ENCODE measurements at places on chromosomes 7 and 10.
A peak's percentile ranks its signal among the peaks of the same experiment; 100 is the strongest.

GRCh38 chr10:93368210-93368609 lies 113.9 kb downstream of the MYOF start:
- DNase-seq, result no peak

DNA sequence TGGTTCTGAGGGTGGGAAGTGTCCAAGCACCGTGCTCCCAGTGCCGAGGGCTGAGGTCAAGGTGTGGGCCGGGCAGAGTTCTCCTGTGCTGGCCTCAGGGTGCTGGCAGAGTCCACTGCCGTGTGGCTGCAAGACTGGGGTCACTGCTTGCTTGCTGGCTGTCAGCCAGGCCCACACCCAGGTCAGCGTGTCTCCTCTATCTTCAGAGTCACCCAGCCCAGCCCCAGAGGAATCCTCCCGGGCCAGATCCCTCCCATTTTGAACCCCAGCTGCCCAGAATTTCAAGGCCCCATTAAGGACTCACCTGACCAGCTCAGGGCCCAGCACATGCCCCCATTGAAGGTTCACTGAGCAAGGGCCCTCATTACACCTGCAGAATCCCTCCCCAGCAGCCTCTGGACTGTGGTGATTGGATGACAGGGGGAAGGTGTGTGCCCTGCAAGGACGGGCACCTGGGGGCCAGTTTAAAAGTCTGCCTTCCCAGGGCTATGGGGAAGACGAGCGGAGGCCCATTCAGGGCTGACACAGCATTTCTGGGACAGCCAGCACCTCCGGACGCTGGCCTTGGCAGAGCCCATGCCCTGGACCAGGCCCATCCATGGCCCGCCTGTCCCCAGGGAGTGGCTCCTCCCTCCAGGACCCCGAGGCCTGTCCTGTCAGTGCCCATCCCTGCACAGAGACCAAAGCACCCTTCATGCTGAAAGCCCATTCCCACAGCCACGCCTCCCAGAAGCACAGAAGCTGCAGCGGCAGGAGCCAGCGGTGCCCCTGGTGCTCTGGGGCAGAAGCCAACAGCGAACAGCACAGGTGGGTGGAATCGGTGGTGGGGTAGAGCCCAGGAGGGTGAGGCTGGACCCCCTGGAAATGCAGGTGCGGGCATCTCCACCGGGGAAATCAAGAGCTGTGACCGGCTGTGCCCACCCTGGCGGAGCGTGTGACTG lies 45.1 kb upstream of the PPP2R2D start:
- DNase-seq, result no peak

- DNase-seq, result no peak
Observed at GRCh38 chr10:17528306-17528862, 74.0 kb upstream of the ST8SIA6 start.

GRCh38 chr10:100780324-100780723 lies 34.9 kb downstream of the PAX2 start:
- DNase-seq, result no peak

DNA sequence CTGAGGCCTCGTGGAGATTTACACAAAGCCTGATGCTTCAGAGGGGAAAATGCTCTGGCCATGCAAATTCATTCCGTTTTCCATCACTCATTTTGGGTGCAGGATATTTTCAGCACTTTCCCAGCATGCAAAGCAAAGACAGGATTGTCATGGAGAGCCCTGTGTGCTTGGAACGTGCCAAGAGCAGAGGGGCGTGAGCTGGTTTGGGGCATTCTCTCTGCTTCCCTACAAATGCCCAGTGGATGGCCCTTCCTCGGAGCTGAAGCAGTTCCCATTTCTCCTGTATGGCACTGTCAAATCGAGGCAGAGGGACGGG lies 164.1 kb downstream of the PRKAG2 start:
- DNase-seq, result no peak

- DNase-seq, result no peak
Observed at GRCh38 chr7:22885797-22886261, 63.2 kb upstream of the TOMM7 start.

DNA sequence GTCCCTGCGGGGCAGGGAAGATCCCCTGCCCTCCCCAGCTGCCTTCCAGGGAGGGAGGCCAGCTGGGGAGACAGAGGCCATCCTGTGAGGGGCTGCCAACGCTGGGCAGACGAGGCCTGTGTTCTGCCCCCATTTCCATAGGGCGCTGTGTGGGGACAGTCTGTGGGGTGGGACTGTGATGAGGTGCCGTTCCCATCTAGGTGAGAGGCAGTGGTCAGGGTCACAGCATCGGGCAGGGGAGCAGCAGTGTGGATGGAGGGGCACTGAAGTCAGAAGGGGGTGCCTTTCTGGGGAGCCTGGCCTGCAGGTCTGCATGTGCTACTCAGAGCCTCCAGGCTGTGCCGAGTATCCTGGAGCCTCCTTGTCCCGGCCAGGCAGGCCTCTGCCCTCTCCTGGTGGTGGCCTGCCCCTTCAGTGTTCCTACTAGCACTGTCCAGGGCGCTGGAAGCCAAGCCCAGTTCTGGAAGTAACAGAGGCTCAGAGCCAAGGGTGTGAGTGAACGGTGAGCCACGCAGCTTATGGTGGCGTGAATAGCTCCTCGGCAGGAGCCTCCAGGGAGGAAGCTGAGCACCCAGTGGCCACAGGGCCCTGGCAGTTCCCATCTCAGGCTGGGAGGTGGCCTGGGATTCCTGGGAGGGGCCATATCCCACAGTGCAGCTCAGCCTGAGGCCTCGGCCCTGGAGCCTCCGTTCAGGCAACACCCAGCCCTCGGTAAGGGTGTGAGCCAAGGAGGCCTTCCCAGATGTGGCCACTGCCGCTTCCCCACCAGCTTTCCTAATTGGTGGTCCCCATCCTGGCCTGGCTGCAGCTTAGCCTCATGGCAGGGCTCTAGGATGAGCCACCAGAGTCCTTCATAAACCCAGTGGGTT lies 23.3 kb upstream of the CSGALNACT2 start:
- no peak for DNase-seq

DNA sequence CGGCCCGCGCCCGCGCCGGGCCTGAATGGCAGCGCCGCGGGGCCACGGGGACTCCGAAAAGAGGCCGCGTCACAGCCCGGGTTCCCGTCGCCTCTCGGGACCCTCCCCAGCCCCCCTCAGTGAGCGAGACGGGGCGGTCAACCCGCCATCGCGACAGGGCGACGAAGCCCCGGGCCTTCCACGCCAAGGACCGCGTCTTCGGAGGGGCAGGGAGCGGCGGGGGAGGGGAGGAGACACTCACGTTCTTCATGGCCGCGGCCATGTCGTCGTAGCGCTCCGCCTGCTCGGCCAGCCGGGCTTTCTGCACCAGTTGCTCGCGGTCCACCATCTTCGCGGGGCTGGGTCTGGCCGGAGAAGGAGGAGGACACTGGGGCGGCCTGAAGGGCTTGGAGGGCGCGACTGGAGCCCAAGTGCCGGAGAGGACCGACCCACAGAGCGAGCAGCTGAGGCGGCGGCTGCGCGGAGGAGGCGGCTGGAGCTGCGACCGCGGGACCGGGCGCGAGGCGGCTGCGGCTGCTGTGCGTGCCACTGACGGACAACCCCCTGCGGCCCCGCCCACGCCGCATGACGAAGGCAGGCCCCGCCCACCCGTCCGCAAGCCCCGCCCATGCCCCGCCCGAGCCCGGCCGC lies at the start of gene YWHAG:
Gene YWHAG, minus strand, starts transcription at position 511 of the 630 bp plus-strand sequence. Its CDS starts 183 bp downstream, at position 328.
- peak; percentile 91 for DNase-seq

DNA sequence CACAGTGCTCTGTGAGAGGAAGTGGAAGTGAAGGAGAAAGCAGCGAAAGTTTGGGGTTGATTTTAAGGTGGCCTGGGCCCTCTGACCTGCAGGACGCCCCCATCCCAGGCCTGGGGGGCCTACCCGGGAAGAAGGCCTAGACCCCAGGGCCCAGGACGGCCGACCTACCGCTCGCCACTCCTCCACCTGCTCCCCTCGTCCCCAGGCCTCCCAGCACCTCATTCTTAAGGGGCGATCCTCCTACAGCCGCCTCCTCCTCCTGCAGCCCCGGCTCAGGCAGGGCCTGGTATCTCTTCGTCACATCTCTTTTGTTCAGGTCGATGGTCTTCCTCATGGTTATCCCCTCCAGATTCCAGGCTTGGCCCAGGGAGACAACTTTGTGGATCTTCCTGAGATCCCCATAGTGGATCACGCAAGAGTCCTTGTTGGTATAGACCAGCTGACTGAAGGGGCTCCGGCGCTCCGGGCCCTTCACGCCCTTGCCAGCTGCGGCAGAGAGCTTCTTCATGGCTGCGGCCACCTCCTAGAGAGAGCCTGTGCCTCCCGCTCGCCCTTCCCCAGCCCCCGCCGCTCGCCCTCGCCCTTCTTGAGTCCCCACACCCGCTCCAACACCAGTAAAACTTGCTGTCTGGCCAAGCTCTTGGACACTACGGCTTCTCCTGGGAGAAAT lies 117.5 kb downstream of the OR13A1 start:
- no peak for DNase-seq

DNA sequence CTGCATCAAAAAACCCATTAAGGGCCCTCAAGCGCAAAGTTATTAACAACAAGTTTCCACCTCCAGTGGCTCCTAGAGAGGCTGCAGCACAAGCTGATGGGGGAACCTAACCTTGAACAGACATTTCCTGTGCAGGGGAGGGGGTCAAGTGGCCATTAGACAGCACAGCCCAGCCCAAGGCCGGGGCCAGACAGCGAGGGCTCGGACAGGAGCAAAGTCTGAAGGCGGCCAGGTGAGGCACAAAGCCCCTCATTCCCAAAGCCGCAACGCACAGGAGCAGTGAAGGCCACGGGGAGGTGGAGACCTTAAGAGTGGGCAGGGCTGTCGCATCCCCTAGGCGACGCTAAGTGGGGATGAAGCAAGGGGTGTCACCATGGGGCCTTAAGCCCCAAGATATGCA lies 73.2 kb upstream of the ZNF746 start:
- DNase-seq, result no peak

- DNase-seq, result no peak
Observed at GRCh38 chr10:102731222-102731800, 12.4 kb upstream of the WBP1L start.

DNA sequence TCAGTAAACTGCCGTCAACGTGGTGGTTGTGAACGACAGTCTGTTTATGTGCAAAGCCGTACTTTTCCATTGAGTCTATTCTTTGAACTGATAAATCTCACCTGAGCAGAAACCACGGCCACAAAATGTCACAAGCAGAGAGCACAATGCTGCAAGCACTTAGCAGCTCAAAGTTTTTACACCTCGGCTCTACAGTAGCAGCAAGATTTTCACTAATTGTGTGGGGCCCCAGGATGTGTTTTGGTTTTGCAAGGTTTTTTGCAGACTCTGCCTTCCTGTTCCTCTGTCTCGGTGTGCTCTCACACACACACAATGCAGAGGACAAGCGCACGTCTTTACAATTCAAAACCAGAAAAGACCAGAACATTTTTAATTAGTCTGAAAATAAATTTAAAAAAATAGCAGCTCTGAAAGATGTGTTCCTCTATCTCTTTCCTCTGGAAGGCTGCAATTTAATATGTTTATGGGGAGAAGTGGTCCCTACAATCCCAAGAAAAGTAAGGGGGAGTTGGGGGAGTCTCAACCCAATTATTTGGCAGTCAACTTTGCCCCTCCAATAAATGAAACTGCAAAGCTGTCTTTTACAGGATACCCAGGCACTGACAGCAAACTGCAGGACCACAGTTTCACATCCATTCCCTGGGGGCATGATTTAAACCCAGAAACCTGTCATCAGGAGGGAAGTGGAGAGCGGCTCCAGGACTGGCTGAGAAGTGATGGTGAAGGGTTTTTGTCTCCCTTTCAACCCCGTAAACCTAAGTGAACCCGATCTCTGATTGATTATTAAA lies 73.8 kb upstream of the SFMBT2 start:
- DNase-seq, result no peak

GRCh38 chr7:100476903-100477870 lies 1.8 kb downstream of the TSC22D4 start:
- DNase-seq, result no peak

DNA sequence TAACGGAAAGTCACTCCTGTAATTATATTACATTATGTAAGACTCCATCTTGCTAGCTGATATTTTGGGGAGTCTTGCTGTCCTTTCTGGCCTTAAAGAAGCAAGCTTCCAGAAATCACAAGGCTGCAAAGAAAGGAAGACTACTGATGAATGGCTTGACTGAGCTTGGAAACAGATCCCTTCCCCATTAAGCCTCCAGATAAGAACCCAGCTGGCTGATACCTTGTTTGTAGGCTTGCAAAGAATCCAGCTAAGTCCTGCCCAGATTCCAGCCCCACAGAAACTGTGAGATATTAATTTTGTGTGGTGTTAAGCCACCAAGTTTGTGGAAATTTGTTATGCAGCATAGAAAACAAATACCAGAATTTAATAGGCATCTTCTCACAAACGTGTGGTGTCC lies 49.9 kb upstream of the TMEM106B start:
- no peak for DNase-seq

DNA sequence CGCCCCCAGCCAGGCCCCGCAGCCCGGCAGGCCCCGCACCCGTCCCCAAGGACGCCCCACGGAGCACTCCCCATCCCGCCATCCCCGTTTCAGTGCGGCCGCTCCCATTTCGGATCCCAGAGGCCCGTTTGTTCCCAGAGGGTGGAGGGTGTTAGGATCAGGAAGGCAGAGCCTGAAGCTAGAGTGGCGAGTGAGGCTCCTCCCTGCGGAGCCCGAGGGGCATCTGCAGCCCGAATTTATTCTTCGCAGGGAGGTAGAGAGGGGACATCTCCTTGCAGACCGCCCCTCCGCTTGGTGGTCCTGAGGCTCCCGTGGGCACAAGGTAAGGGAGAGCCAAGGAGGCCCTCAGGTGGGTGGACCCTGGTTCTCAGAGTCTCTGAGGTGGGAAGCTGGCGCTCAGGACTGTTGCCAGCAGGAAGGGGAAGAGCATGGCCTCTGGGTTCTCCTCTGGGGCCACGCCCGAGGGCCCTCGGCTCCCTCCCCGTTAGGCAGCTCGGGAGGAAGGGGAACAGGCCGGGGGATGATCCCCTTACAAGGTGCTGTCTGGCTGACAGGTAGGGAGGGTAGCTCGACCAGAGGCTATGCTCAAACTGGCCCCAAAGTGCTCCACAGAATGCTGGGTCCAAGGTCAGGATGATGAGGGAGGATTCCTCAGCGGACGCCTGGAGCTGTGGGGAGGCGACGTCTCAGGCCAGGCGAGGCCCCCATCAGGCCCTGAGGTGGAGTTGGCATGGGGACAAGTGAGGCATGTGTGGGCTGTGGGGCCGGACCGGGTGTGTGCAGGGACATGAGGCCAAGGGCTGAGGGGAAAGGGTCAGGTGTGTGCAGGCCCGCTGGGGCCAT lies 17.4 kb downstream of the POLL start:
- DNase-seq, result no peak

DNA sequence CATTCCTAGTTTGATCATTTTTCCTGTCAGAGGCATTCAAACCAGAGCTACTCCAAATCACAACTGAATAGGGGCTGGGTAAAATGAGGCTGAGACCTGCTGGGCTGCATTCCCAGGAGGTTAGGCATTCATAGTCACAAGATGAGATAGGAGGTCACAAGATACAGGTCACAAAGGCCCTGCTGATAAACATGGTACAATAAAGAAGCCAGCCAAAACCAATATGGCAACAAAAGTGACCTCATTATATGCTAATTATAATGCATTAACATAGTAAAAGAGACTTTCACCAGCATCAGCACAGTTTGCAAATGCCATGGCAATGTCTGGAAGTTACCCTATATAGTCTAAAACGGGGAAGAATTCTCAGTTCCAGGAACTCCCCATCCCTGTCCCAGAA lies 37.3 kb downstream of the TWIST1 start:
- no peak for DNase-seq

All from globus pallidus (tissue), 1 donor.